LoVo (cell line): ENCODE measurements at places on chromosomes 7 and 10.

GRCh38 chr7:147106746-147107145, 990.1 kb downstream of the CNTNAP2 start:
- no peak for DNase-seq

DNA sequence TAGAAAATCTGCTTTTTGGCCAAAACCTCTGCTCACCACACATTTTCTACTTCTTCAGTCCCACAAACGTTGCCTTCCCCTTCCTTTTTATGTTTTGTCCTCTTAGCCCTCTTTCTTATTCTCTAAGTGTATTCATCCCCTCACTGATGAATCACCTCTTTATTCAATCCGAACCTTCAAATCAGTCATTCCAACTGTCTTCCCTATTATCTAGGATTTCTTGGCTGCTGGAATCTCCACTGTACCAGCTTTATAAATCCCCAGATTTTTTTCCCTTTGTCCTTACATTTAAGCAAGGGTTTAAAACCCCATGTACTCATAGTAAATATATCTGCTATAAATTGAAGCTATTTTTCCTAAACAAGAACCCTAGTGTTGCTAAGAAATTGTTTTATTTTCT, 176.9 kb downstream of the SEMA3A start:
- no peak for DNase-seq

- DNase-seq = no peak
Observed at GRCh38 chr10:59047180-59047579, 129.3 kb upstream of the PHYHIPL start.

GRCh38 chr10:97028126-97028831, 157.5 kb downstream of the SLIT1 start:
- DNase-seq = no peak

- no peak for DNase-seq
Observed at GRCh38 chr7:42347616-42348015, 110.6 kb upstream of the GLI3 start.

DNA sequence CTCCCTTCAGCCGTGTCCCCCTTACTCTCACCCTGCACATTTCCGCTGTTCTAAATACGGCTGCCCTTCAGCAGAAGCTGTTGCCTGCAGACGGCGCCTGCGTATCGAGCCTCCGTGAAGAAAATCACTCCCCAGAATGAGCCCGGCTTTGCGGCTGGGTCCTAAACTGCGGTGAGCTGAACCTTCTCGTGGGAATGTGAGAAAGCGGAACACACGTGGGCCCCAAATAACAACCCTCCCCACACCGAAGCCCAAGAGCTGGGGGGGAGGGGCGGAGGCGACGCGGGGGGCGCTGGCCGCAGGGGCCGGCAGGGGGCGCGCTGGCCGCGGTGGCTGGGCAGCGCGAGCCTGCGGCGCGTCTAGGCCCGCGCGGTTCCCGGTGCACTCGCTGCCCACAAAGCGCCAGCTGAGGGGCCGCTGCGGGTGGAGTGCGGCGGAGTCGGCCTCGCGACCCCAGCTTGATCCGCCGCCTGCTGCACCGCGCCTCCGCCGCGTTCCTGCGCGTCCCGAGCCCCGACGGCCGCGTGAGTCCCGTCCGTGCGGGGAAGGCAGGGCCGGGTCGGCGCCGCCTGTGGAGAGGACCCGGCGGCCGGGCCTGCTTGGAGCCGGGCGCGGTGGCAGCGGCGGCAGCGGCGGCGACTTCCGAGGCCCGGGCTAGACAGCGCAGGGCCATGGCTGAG, at the start of gene ZNF398:
Gene ZNF398 (plus strand): TSS at position 382 of the 680 bp plus-strand sequence. CDS start 290 bp downstream, at position 672.
- peak; percentile 87 for DNase-seq

DNA sequence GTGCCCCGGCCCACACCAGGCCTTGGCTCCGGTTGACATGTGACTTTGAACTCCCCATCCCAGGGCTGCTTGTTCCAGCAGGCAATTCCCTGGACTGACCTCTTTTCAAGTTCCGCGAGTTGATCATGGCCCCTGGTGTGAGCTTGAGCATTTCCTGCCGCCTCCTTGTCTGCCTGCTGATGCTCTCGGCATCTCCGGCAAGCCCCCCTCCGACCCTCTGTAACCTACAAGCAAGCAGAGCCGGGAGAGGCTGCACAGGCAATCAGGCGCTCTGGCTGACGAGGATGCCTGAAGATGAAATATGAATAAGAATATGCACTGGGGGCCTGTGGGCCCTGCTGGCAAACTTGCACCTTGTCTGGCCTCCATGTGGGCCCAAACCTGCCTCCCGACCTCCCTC, 304.9 kb upstream of the MKI67 start:
- DNase-seq = no peak

GRCh38 chr7:100620804-100621203, 8.5 kb downstream of the MOSPD3 start:
- DNase-seq = no peak

DNA sequence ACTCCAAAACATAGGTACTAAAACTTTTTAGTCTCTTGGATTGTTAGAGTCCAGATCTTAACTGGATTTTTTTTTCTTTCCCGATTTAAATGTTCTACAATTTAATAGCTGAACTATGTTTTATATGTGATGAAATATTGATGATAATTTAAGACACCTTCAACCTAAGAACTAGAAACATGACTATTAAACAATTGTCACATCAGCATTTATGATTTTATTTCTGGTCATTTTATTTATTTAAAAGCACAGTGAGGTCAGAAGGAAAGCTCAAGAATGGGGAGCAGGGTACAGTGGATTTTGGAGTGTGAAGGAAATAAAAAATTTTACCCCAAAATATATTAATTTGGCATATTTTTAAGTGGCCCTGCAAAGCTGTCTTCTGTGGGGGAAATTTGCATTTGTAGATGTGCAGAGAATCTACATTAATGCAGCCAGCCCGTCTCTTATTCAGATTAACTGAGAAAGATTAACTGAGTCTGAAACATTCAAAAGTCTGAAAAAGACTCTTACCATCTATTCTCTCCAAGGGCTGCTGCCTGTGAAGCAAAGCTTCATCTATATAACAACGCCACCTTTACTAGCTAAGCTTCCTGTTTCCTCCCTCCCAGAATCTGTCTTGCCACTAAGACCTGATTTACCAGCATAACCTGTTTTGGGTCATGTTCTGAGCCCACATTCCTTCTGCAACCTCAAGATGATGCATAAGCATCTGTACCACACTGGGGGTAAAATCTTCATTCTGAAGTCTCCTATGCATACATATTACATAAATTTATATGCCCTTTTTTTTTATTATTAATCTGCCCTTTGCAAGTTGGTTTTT, 86.4 kb downstream of the TMEM106B start:
- DNase-seq = no peak

DNA sequence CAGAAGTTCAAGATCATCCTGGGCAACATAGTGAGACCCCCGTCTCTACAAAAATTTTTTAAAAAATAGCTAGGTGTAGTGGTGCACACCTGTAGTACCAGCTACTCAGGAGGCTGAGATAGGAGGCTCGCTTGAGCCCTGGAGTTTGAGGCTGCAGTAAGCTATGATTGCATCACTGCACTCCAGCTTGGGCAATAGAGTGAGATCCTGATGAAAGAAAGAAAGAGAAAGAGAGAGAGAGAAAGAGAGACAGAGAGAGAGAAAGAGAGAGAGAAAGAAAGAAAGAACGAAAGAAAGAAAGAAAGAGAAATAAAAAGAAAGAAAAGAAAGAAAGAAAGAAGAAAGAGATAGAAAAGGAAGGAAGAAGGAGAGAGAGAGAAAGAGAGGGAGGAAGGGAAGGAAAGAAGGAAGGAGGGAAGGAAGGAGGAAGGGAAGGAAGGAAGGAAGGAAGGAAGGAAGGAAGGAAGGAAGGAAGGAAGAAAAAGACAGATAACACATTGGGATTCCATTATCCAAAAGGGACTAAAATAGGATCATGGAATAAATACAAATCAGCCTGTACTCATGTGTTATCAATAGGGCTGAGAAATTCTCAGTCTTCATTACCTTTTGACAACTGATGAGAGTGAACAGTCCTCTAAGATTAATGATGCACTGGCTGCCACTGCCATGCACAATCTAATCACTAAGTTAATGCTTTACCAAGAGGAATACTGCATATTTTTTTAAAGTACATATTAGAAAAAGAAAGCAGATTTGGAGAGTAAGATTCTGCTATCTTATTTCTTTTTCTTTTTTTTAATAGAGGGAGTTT, 35.4 kb upstream of the WAC start:
- DNase-seq = no peak

DNA sequence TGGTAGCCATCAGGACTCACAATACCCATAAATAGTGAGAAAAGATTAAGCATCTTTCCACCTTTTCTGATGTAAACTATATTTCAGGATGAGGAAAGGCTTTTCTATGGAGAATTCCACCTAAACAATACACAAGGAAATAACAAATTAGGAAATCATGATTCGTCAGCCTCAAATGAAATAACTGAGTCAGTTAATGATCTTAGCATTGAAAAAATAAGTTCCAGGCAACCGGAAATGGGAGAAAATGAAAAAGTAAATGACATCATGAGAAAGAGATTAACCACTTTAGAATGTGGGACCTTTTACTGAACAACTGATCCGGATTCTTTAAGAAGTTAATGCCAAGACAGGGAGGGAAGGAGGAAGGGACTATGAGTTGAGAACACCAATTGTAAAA, 742.3 kb downstream of the TNS3 start:
- DNase-seq = no peak
